Stimulated activated CD8-positive, alpha-beta memory T cell treated with anti-CD3 and anti-CD28 coated beads, Interleukin-15, amount 100 ng/mL, for 1 hour (primary cell): ENCODE measurements at places on chromosomes 4 and X.

DNA sequence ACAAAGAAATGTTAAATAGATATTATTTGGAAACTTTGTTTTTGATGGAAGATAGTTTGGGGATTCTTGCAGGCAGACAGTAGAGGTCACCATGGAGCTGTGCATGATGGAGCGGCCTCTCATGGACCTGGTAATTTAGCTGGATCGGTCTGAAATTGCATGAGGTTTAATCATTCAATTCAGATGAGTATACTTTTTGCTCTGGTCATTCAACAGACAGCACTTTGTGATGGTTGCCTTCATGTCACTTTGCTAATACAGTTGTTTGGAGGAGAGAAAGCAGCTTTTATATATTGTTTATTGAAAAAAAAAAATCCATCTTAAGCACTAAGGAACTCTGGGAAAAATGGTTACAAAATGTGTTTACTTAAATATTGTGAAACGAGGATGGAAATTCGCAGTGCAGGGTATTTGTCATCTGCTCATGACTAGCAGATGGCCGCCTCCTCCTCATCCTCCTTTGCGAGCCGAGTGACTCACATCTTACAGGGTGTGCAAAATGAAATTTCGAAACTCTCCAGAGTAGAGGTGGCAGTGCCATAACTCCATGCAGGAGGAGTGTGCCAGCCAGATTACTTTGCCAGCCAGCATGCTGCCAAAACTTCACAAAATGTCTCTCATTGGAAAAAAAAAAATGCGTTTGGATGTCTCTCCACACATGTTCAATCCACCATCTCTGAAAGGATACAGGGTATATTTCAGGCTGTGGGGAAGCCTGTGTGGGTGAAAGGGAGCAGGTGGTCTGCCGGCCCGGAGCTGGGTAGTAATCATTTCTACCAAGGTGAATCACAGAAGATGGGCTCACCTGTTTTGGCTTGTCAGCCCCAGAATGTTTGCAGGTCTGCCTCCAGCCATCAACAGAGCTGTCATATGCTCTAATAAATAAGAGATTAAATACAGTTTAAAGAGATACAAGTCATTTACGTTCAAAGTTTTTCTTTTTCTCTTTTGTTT is 314.9 kb upstream of the DIPK2B start:
- DNase-seq, result no peak

DNA sequence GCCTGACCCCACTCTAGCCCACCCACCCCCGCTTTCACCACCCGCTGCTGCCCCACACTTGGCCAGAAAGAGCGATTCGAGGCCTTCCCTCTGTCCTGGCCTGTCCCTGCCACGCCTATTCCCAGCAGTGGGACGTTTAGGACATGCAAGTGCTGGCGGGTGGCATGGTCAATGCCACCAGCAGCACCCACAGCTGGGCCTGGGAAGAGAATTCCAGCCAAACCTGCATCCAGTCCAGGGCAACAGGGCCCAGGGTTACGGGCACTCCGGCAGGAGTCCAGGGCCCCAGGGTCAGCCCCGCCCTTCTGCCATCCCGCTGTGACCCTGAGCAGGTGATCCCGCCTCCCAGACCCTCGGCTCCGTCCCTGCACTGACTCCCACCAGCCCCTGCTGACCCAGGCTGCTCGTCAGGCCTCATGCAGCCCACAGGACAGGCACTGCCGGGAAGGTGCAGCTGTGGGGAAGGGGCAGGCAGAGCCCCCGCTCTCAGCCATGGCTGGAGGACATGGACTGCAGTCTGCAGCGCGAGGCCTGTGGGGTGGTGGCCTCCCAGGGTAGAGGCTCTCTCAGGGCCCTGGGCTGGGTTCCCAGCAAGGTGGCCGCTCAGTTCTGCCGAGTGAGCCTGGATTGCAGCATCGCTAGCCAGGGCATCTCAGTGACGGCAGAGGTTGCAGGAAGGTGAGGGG is 6.8 kb upstream of the HTRA3 start:
- no peak for DNase-seq

- DNase-seq, result no peak
These were observed at the start of gene ASMT for GRCh38 chrX:1614927-1615326. ASMT (plus strand) TSS chrX:1615059; CDS start chrX:1615200, 141 bp downstream.

DNA sequence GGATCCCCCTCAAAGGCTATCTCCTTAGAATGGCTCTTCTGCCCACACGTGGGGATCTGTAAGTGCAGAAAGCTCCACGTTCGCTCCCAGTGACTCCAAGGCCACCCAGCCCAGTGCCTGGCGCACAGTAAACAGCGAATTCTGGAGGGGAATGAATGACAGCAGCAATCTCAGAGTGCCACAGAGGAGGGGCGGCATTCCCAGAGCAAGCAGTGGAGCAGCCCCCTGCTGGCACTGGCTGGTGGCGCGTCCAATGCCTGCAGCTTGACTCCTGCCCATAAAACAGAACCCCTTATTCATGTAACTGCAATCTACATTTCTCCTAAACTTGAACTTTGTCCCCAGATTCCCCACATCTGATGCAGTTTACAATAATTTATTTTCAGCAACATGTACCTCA is 6.9 kb upstream of the HELT start:
- no peak for DNase-seq

- no peak for DNase-seq
These were observed 3.4 kb downstream of the CPLX1 start for GRCh38 chr4:822361-823175.

DNA sequence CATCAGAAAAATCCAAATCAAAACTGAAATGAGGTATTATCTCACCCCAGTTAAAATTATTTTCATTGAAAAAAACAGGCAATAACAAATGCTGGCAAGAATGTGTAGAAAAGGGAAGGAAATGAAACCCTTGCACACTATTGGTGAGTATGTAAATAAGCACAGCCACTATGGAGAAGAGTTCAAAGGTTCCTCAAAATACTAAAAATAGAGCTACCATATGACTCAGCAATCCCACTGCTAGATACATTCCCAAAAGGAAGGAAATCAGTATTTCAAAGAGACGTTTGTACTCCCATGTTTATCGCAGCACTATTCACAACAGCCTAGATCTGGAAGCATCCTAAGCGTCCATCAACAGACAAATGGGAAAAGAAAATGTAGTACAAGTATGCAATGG is 932.4 kb downstream of the PCDH18 start:
- DNase-seq, result no peak

DNA sequence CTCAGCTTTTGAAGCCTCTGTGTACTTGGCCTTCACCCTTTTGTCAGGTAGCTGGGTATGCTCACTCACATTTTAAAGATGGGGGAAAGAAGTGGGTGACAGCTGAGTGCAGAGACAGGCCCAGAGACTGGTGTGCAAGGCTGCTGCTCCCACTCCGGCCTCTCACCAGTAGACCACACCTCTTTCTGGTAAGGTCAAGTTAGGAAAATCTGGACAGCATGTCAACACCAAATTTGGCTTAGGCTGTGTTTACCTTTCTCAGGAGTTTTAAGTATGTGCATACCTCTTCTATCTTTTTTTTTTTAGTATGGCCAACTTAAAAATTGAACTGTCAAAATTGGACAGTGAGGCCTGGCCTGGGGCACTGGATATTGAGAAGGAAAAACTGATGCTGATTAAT is 66.6 kb downstream of the CLDN22 start:
- no peak for DNase-seq

GRCh38 chr4:125016892-125017299 is 297.9 kb upstream of the FAT4 start:
- no peak for DNase-seq

GRCh38 chrX:12496343-12496742 is 294.9 kb upstream of the PRPS2 start:
- DNase-seq, result no peak

DNA sequence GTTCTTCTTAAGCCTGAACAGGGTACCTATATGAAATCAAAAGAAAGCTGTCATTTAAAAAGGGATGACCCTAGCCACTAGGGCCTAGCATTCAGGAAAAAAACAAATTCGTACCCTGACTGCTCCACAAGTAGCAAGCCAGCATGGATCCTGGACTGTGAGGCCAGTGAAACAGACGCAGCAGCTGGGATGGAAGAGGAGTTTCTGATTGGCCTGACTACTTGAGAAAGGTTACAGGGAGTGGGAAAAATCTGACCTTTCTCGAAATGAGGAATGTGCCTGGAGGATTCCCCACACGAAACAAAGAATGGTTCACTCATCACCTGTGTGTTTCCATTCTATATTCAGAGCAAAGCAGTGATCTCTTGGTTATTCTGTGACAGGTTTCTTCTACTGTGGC is 87.6 kb upstream of the JADE1 start:
- DNase-seq, result no peak

GRCh38 chr4:184196730-184197385 is 20.8 kb downstream of the ENPP6 start:
- DNase-seq, result no peak

GRCh38 chr4:61782133-61782532 is 582.0 kb downstream of the ADGRL3 start:
- DNase-seq, result no peak
